ENCODE measurements at places on chromosomes 6 and 20.

DNA sequence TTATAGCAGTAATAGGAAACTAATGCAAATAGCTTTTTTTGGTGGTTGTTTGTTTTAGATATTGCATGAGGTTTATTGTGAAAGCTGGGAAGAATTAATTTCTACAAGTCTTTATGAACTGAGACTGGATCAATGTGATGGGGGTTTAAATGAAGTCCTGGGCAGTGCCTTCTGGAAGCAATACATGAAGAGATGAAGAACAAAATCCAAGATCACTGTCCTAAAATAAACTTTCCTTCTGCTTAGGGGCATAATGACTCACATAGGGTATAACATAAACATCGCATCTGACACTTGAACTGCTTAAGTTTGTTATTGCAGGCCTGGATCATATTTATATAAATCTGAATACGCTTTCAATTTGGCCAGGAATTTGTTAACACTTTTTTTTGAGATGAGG, 20.9 kb upstream of the SHLD1 start:
- DNase-seq: no peak

DNA sequence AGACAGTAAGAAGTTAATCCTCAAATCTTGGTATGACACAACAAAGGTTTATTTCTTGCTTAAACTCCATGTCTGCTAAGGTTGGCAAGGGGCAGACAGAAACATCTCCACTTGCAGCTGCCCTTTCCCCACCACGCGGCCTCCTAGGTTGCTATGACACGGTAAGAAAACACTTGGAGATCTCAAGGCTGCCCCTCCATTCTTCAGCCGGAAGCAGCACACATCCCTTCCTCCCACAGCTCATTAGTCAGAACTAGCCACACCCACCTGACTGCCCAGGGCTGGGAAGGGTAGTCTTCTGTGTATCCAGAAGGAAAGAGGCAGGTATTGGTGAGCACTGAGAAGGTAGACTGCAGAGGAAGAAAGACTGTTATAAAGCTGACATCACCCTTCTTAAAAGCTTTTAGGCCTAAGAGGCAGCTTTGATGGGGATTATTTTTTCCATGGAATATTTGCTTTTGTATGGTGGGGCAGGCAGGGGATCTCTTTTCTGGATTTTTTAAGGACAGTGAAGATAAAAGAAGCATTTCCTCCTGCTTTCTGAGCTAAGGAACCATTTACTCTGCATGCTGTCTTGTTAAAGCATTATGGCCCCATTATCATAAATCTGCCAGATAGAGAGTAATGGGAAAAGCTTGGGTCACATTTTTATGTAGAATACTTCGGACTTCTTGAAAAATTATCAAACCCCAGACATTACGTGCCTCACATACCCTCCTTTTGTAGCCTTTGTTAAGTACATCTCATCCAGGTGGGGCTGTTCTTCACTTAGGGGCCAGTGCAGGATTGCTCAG, 41.6 kb downstream of the MRAP2 start:
- no peak for DNase-seq

DNA sequence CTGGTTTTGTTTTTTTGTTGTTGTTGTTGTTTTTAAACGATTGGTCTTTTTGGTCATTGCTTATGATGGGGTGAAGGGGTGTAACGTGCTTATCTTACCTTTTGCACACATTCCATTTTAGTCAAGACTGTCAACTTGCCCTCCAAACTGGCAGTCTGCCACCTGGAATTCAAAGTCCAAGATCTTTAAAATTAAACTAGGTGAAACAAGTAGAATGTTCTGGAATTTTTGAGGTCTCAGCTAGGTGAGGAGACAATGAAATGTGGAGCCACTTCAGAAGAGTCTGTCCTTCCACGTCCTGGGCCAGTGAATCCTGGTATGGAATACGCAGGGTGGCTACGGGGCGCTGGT, 344.6 kb downstream of the ZFAND3 start:
- no peak for DNase-seq

GRCh38 chr20:41183831-41184230, 46.5 kb downstream of the PLCG1 start:
- DNase-seq: no peak

DNA sequence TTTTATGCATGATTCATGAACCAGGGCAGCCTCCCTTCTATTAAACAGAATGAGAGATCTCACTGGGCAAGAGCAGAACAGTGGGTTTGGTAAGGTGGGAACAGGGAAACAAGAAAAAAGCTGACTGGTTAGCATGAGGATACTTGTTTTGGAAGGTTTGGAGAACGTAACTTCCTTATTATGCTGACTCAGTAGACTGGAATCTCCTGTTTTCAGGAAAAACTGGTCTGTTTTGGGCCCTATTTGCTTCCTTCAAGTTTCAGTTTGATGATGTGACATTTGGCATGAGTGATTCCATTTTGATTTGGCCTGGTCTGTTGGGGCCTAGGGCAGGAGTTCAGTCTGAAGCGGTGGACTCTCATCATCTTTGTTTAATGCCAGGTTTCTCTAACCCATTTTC, 172.0 kb downstream of the MYLK4 start:
- DNase-seq: no peak

- no peak for DNase-seq
These were observed 2.4 kb downstream of the TCF21 start for GRCh38 chr6:133891149-133891926.

GRCh38 chr6:112018619-112019416, 35.1 kb upstream of the CCN6 start:
- no peak for DNase-seq

DNA sequence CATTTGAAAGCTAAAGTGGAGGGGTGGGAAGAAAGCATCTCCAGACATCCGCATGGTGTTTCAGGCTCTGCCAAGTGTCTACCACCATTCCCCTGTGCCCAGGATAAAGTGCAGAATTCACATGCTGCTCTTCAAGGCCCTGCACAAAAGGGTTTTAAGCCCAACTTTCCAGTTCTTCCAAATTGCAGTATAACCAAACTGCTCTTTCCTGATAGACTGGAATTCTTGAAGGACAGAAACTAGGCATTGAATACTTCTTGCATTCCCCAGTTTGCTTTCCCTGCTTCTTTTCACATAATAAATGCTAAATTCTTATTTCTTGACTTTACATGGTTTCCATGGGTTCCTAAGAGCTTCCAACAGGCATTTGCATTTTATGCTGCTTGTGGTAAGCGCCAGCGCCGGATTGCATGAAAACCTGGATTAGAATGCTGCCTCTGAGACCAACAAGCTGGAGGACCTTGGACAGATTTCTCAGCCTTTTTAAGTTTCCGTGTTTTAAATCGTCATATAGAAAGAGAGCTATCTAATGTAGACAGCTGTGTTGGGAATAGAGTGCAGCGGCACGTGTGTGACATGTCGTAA, 7.9 kb downstream of the SOX4 start:
- DNase-seq: no peak

DNA sequence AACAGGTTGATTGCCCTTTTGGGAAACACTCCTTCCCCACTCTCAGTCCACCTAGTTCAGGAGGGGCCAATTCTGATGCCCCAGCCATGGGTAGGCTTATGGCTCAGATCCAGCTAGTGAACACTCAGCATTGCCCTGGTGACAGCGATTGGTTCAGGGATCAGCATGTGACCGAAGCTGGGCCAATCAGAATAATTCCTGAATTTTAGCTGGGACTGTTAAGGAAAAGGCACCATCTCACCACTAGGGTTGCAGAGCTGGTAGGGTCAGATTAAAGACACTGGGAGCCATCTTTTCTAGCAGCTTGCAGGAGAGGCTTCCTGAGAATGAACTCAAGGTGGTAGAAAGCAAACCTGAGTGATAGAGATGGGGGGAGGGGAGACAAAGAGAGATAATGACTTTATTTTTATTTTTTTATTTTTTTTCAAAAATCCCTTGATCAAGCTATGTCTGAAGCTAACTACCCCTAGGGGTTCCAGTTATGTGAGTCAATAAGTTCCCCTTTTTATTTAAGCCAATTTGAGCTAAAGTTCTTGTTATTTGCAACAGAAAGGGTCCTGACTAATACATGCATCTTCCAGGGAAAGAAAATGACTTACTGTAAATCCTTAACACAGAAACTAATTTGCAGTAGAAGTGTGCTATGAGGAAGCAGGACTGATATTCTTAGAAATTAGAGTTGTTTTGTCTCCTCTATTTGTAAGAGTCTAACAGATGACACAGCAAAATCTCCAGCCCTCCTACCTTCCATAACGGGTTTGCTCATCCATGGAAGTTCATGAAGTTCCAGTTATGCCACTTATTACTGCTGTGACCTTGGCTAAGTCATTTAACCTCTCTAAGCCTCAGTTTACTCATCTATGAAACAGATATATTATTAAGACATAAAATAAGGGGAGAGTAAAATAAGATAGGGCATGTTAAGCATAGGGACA, 44.7 kb downstream of the EYA2 start:
- no peak for DNase-seq

DNA sequence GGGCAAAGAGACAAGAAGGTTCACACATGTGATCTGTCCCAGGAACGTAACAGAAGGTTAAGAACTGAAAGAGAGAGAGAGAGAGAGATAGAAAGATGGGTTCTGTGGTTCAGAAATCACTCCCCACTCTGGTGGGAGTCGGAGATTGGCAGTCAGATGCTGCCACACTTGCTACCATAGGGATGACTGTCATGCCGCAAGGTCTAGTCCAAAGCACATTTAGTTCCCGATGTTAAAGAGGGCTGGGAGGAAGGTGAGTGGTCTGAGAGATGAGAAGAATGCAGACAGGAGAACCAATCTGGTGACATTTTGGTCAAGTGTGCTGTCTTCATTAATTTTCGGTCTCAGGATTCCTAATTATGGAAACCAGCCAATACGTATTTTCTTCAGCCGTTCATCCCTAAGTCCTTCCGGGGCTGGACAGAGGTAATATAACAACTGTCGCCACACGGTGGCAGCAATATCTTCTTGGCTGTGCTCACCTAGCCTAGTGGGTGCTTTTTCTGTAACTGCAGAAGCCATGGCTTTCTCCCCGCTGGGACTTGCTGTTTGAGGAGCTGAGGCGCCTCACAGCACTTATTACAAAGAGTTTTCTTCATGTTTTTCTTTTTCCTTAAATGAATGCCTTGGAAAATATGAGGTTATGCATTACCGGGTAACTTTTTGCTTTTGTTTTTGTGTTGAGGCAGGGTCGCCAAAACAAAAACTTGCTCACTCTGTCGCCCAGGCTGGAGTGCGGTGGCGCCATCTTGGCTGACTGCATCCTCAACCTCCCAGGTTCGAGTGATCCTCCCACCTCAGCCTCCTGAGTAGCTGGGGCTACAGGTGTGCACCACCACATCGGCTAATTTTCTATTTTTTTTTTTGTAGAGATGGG, 46.0 kb downstream of the SLC35D3 start:
- peak; percentile 9 for DNase-seq

DNA sequence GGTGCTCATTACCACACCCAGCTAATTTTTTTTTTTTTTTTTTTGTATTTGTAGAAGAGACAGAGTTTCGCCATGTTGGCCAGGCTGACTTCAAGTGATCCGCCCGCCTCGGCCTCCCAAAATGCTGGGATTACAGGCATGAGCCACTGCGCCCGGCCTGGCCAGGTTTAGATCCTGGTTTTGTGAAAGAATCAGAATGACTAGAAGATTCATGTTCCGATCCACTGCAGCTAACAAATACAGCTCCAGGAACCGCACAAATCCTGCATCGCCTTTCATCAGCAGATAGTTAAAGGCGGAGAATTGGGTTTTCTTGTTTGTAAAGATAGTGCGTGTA, 151.2 kb upstream of the AKAP12 start:
- no peak for DNase-seq

GRCh38 chr20:47317127-47317895, 39.2 kb downstream of the ZMYND8 start:
- no peak for DNase-seq

GRCh38 chr20:54078296-54078984, 8.0 kb upstream of the BCAS1 start:
- DNase-seq: no peak

DNA sequence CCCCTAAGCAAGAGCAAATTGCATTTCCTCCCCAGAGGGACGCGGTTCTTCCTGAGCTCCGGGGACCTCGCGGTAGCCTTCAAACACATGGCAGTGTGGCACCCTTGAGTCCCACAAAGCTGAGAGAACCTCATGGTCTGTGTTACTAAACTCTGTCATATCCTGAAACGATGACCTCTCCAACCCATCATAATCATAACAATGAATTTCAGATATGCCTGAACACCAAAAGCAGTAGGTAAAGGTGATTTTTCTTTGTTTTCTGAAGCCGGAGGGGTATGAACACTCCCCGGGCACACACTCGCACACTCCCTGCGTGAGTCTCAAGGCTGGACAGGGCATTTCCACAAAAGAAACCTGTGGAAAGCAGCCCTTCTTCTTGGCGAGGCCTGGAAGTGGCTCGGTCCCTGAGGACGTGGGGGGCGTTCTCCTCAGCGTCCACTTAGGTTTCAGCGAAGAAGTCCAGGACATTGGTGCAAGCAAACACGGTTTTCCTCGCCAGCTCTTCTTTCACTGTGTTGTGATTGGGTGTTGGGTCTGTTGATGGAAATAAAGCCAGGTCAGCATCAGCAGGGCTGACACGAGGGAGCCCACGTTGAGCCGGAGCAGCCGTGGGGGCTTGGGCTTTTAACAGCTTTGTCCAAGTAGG, 183.4 kb downstream of the ERMARD start:
- no peak for DNase-seq

- peak; percentile 33 for DNase-seq
These were observed 216.3 kb upstream of the ECI2 start for GRCh38 chr6:4351520-4352321.

DNA sequence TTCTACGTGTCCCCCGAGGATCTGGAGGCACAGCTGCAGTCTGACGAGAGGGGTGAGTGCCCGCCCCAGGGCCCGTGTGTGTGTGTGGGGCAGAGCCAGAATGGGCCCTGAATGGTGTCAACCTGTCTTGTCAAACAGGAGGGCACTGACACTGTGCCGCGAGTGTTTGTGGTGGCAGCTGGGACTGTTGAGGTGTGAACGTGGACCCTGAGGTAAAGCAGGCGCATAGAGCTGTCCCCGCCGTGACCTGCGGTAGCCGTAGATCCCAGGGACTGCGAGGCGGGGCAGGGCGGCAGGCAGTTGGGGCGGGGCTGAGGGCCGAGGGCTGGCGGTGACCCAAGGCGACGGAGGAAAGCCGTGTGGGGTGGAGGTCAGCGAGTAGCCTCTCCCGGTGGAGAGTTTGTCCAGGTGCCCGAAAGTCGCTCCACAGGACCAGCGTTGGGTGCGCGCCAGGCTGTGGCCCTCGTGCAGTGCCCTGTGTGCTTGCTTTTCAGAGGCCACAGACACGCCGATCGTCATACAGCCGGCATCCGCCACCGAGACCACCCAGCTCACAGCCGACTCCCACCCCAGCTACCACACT, 25.2 kb downstream of the UCKL1 start:
- no peak for DNase-seq

DNA sequence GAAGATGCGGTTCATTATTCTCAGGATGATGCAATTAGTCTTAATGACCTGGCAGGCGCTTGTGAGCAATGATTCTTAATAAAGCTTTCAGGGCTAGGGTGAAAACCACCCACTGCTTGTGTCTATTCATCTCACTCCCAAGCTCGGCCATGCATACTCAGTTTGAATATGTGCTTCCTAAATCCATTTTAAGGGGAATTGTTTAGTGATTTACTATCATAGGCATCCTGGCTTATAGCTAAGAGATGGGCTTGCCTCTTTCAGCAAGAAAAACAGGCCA, 141.1 kb upstream of the SLC24A3 start:
- DNase-seq: no peak

Measured in amygdala (tissue), 56 donors.